ENCODE measurements at places on chromosomes 2 and 18. TPM values are rescaled to one million over a fixed set of nuclear protein-coding genes. Genes with fewer than 3 reads are reported as not detected.

The C2orf66 gene
- total RNA-seq, result 0.53 TPM

The SETBP1 gene
- total RNA-seq, result 8.8 TPM

The ABCB11 gene
- total RNA-seq, result not detected

The PER2 gene
- total RNA-seq, result 14.3 TPM

The NEDD4L gene
- 4.2 TPM for total RNA-seq

The MEP1B gene
- not detected for total RNA-seq

The POMC gene
- total RNA-seq, result 3.8 TPM

The GKN1 gene
- total RNA-seq, result not detected

The CYS1 gene
- total RNA-seq, result 0.76 TPM

The PARD6G gene
- total RNA-seq, result 0.16 TPM

The TCF23 gene
- total RNA-seq, result not detected

The PLCL1 gene
- 1.8 TPM for total RNA-seq

The CDK15 gene
- total RNA-seq, result not detected

The ANKRD29 gene
- not detected for total RNA-seq

The AKAIN1 gene
- total RNA-seq, result not detected

The NPPC gene
- total RNA-seq, result not detected

The CNTNAP5 gene
- not detected for total RNA-seq

The TDRD15 gene
- not detected for total RNA-seq

The NMS gene
- not detected for total RNA-seq

The MRPS5 gene
- total RNA-seq, result 62.8 TPM

The SDC1 gene
- 0.37 TPM for total RNA-seq
